Mammary microvascular endothelial cell (primary cell): ENCODE measurements at places on chromosomes 16 and 17. TPM values are rescaled to one million over a fixed set of nuclear protein-coding genes. Genes with fewer than 3 reads are reported as not detected.

Gene SLC6A2
- total RNA-seq: not detected in 2 replicates

Gene MT1B
- not detected in 2 replicates for total RNA-seq

Gene KRTAP3-2
- not detected in 2 replicates for total RNA-seq

Gene SAMD14
- 3.5 and 5.7 TPM in 2 replicates for total RNA-seq

Gene LPO
- not detected in 2 replicates for total RNA-seq
